ENCODE measurements at places on chromosomes 4 and X. TPM values are rescaled to one million over a fixed set of nuclear protein-coding genes. Genes with fewer than 3 reads are reported as not detected.

Gene GCNA
- total RNA-seq: 1.3 TPM

DNA sequence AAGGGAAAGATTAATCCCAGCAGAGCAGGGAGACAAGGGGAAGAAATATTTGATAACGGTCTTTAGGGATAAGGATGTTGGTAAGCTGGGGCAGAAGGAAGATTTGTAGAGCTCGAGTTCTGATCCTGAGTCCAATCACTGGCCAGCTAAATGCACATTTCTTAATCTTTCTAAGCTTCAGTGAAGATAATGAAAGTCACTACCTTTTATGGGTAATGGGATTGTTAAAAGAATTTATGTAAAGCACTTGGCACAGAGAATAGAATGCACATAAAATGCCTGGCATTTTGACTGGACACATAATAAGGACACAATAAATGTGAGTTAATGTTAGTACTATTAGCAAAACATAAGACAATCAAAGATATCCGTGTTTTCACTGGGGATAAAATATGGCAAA lies 43.3 kb downstream of the NCAPG start:
- no peaks in the 10 kb centered on the region for H3K4me1 ChIP-seq
- H3K4me3 ChIP-seq: no peak overlapping the region
- no peak for DNase-seq
- no peaks in the 10 kb centered on the region for H3K27me3 ChIP-seq
- no peaks in the 10 kb centered on the region for H3K36me3 ChIP-seq

- no peak overlapping the region for H3K4me3 ChIP-seq
- peaks cover 1% of the 10 kb centered on the region for H3K4me1 ChIP-seq
- H3K27me3 ChIP-seq: peaks cover 34% of the 10 kb centered on the region
- H3K27ac ChIP-seq: no peak overlapping the region
- no peaks in the 10 kb centered on the region for H3K36me3 ChIP-seq
- no peak for DNase-seq
Observed at GRCh38 chr4:78325271-78326157, 226.1 kb upstream of the ANXA3 start.

DNA sequence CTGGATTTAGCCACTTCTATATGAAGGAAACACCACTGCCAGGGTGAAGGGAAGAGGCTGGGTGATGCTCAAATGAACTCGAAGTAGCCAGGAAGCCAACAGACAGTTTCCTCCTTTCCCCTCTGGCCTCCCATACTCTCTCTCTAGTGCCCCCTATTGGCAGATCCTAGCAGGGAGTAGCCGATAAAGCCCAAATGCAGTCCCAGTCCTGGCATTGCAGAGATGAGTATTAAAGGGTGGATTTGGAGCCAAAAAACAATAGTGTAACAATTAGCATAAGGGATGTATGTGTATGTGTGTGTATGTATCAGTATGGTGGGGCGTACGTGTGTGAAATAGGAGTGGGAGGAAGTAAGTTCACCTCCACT lies 213.8 kb upstream of the LDB2 start:
- no peaks in the 10 kb centered on the region for H3K27me3 ChIP-seq
- no peaks in the 10 kb centered on the region for H3K36me3 ChIP-seq
- no peak overlapping the region for H3K4me3 ChIP-seq

Gene TREX2
- total RNA-seq: 2.0 TPM

- H3K4me3 ChIP-seq: no peak overlapping the region
- DNase-seq: no peak
- H3K27ac ChIP-seq: no peak overlapping the region
- peaks cover 40% of the 10 kb centered on the region for H3K27me3 ChIP-seq
- no peaks in the 10 kb centered on the region for H3K4me1 ChIP-seq
Observed at GRCh38 chr4:41787931-41788330, 39.4 kb upstream of the PHOX2B start.

Data from T-helper 17 cell (primary cell).